ENCODE measurements at places on chromosomes 3 and 15.

DNA sequence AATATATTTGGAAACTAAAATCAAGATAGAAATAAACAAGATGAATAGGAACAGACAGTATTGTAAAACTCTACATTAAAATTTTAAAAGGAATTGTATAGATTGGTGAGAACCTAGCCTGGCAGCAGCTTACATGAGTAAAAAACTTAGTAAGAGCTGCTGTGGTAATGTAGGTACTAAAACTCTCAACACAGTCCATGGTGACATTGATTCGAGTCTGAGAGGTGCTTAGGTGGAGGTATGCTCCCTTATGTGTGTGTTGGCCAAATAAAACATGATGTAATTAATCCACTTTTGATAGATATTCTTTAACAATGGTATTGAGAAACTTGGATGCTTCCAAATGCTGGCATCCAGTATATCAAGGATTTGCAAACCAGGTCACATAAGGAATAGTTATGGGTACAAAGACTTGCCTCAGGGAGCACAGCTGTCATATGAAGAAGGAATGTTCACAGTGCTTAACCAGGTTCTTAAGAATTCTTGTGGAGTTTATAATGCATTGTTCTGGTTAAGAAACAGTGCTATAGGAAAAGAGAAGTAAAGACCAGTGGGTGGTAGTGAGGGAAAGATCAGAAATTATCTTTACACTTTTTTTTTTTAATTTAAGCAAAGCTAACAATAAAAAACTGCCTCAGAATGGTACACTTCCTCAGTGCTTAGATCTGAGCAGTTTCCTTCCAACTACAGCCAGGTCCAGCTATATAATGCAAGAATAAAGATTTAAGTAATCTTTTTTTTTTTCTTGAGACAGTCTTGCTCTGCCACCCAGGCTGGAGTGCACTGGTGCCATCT is 24.6 kb upstream of the IL20RB start:
- no peak for DNase-seq

DNA sequence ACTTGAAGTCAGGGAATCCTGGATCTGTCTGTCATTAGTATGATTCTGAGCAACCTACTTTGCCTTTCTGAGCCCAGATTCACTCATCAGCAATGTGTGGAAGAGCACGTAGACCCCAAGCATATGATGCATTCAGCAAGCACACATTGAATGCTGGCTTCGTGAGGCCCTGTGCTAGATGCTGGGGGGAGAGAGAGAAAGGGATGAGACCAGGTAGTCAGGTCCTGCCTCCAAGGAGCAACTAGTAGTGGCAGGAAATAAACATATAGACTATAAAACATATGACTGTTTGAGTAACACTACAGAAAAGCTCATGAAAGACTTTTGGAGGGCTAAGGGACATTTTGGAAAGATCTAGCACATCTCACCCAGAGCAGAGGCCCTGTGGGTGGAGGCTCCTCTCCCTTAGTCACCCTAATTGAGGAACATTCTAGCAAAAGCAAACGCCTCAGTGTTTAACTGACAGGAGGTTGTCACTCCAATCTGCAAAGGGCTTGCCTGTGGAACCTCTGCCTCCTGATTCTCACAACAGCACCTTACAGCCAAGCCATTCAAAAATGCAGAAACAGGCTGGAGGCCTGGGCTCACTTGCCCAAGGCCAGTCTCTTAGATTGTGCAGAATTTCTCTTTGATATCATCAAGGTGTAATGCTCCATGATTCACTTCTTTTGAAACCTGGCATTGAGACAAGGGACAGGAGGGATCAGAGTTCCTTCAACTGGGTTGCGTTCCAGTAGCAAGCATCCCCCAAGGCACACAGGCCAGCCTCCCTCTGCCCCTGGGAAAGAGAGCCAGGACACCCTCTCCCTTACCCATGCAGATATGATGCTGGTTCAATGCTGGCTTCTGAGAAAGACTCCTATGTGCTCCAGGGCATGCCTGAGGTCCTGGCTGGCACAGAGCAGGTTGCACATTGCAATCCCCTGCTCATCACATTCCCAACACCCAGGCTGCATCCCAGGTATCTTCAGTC is 26.1 kb downstream of the STARD5 start:
- DNase-seq, result no peak

GRCh38 chr3:158718490-158719170 is 13.6 kb downstream of the RARRES1 start:
- DNase-seq, result peak; percentile 60

GRCh38 chr15:73004462-73004861 is 47.8 kb upstream of the NEO1 start:
- no peak for DNase-seq
